ENCODE measurements at places on chromosomes 6 and 20.

DNA sequence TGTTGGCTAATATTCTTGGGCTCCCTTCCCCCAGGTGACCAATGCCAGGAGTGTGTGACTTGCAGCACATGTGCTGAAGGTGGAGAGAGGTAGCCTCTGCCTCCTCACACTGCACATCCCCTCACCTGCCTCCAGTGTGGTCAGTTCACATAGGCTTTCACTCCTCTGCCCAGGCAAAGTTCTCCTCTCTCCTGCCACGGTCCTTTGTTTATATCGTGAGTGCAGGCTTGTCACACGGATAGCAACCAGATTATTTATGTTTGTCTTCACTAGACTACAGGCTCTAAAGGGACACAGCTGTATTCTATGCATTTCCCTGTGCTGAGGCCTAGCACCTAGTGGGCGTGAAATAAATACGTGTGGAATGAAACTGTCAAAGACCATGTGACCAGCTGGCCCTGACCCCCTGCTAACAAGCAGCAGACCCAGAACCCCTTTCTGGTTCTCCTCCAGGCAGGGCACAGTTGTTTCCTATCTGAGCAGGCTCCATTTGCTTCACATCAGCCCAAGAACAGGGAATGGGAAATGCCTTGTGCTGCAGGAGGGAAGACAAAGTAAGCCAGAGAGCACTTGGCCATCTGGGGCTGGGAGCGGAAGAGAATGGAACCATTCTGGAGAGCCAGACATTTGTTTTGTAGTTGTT is 42.3 kb downstream of the UNC5CL start:
- DNase-seq, result no peak

DNA sequence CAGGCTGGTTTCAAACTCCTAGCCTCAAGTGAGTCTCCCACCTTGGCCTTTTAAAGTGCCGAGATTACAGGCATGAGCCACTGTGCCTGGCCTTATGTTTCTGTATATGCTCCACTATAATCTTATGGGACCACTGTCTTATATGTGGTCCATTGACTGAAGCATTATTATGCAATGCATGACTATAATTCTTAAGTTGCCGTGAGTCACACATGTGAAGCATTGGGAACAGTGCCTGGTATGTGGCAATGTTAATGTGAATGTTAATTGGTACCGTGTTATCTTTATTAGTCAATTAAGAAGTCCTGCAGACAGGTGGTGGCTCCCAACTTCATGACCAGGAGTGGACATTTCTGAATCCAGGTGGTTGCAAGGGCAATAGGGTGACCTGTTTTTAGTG is 14.7 kb upstream of the ASXL1 start:
- no peak for DNase-seq

DNA sequence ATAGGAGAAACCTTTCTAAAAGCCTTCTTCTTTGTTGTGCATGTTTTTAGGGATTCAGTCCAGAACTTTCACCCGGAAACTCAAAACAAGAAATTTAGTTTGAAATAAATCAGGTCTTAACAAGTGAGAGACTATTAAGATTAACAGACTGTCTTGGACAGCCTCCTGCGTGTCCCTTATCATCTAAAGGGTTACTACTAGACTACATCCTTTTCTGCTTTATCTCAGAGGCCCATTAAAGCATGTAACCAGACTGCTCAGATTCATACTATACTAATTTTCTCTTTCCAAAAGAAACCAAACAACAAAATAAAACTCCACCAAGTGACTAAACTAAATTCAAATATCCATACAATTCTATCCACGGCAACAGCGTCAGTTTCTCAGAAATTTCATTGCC is 173.8 kb downstream of the GMPR start:
- DNase-seq, result no peak

- DNase-seq, result no peak
Measured at GRCh38 chr6:45229416-45229815, 98.7 kb upstream of the RUNX2 start.

GRCh38 chr6:72816022-72816421 is 194.2 kb downstream of the KCNQ5 start:
- no peak for DNase-seq

DNA sequence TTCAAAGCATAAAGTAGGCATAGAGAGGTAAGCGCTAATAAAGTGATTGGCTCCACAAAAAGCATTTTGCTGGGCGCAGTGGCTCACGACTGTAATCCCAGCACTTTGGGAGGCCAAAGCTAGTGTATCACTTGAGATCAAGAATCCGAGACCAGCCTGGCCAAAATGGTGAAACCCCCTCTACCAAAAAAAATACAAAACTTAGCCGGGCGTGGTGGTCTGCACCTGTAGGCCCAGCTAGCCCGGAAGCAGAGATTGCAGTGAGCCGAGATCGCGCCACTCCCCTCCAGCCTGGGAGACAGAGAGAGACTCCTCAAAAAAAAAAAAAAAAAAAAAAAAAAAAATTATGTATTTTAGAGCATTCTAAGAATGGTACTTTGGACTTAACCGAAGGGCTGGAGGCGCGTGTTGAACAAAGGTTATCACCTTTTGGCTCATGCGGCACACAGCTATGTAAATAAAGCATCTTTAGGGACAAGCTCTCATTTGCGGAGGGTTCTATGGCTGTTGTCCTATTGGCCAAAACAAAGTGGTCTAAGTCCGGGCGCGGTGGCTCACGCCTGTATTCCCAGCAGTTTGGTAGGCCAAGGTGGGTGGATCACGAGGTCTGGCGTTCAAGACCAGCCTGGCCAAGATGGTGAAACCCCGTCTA is 17.4 kb downstream of the HFE start:
- no peak for DNase-seq

DNA sequence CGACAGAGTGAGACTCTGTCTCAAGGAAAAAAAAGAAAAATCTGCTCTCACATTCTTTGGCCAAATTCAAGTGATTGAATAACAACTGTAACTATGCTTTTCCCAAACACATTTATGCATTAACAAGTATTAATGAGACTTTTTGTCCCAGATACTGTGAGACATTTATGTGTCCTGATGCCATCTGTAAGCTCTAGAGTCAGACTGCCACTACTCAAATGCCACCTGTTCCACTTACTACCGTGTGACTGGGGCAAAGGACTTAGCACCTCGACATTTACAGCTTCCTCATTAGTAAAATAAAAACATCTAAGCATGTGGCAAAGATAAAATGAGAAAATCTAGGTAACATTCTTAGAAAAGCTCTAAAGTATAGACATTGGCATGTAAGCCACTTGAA is 178.1 kb upstream of the MARCKS start:
- no peak for DNase-seq

DNA sequence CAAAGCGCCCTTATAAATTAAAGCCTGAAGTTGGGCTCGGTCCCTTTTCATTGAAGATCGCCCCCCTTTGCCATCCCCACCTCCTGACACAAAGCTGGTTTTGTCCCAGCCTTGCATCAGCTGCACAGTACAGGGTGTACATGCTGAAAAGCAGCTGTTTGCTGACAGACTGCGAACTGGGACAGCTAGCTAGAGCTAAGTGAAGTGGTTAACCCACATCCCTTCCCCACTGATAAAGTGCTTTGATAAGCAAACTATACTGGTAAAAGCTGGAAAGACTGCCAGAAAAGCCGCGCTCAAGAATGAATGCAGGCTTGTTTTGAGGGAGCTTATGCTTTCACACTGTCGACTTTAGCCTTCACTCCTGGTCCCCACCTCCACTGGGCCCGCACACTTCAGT is 207.3 kb downstream of the GMDS start:
- no peak for DNase-seq

DNA sequence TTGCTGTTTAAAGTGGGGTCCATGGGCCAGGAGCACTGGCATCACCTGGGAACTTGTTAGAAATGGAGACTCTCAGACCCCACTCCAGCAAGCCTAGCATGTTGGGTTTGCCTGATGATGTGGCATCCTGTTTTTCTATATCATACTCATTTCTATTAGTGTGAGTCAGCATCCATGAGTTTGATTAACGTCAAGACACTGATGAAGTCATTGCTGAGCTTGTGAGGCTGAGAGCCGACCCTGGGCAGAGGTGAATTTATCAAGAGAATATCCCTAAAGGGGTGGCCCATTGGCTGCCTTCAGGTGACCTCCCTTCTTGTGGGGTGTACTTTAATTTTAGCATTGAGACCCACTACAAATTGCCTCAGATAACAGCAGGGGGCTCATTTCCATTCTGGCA is 43.4 kb upstream of the RNF144B start:
- DNase-seq, result no peak

GRCh38 chr6:2715737-2716136 is 35.0 kb downstream of the MYLK4 start:
- DNase-seq, result no peak

DNA sequence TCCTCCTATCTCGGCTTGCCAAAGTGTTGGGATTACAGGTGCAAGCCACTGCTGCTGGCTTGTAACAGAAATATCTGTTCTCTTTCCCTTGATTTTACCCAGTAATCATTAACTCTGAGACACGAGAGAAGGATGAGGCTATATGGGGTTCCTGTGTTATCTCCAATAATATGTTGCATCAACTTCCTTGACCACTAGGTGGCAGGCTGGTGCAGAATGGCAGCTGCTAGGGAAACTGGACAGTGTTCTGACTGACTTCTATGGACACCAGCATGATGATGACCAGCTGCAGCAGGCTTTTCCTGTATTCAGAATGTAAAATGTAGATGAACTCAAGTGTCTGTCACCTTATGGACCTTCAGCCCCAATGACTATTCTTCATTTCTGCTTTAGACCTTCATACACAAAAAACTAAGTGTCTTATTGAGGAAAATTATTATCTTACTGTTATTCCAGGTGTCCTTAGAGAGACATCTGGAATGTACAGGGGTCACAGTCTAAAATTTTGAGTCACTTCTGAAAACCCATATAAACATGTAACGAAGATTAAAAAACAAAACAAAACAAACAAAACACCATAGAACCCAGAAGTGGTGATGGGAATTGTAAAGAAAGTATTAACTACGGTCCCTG is 20.4 kb upstream of the CD109 start:
- DNase-seq, result peak; percentile 76

- DNase-seq, result no peak
Measured at GRCh38 chr6:158752613-158753012, 66.6 kb downstream of the EZR start.

- DNase-seq, result peak; percentile 61
Measured at GRCh38 chr6:167576828-167577503, 249.7 kb upstream of the AFDN start.

GRCh38 chr6:140732155-140732554 is 1357.7 kb upstream of the CITED2 start:
- no peak for DNase-seq

GRCh38 chr20:47453167-47453782 is 48.4 kb upstream of the NCOA3 start:
- DNase-seq, result no peak

DNA sequence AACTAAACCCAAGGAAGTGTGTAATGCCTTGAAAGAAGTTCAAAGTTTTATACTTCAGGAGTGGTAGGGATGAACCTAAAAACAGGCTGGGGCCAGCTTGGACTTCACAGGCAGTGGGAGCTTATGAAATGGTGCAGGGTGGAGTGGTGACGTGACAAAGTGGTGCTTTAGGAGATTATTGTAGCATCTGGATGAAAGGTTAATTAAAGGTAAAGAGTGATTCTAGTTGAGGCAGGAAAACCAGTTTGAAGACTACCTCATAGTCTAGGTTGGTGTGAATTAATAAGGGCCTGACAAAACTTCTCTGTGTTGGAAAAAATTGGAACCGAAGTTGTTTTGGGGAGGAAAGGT is 30.5 kb upstream of the GMDS start:
- no peak for DNase-seq

DNA sequence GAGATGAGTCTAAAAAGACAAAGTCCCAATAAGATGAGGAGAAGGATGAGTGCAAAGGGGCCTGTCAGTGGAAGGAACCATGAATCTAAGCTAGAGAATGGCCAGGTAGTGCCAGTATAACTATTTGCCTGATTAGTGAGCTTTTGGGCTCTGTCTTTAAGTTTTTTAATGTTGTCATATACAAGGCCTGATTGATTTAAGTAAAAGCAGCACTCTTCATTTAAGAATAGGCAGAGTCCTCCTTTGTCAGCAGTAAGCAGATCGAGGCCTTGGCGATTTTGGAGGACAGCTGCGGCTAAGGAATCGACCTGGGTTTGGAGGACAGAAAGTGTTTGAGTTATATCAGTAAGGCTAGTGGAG is 753.4 kb upstream of the ADGRB3 start:
- DNase-seq, result no peak

- DNase-seq, result no peak
Measured at GRCh38 chr20:4776079-4776630, 54.4 kb downstream of the PRND start.

GRCh38 chr6:158323561-158323958 is 11.3 kb downstream of the TULP4 start:
- no peak for DNase-seq

GRCh38 chr20:12788632-12789299 is 220.0 kb upstream of the SPTLC3 start:
- no peak for DNase-seq

DNA sequence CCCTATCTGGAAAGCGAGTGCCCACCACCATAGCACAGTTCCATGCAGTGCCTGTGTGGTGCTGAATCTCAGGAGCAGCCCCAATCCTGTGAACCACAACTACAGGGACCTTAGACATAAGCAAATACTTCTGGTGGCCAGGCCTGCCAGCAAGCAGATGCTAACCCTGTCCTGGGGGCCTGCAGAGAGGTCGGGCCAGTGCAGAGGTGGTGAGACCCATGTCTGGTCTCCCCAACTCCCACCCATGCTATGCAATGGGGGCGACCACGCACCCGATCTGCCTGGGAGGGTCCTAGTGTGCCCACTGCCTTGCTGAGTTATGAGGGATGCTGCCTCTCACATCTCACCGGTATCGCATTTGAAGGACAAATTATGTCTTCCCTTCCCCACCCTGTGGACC is 151.6 kb upstream of the ZNF337 start:
- DNase-seq, result no peak

DNA sequence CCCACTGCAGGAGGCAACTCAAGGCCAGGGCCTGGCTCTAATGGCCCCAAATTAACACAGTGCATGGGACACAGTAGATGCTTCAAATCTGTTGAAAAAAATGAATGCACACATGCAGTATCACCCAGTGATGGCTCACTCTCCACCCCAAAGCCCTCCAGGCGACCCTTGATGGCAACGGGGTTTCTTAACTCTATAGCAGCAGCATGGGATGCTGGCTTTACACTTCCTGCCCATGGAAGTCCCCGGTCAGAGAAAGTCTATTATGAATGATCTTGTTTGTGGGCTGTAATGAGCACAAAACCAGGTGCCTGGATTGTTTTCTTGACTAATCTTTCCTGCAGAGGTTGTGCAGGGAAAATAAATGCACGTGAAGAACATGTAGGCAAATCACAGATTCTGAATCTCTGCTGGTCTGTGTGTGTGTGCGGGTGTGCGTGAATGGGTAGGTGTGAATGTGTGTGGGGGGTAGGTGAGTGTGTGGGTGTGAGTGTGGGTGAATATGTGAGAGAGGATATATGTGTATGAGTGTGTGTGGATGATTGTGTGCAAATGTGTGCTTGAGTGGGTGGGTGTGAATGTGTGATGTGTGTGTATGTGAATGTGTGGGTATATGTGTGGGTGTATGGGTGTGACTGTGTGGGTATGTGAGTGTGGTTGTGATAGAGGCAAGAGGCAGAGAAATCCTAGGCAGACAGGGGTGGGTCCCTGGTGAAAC is 60.1 kb upstream of the MLN start:
- no peak for DNase-seq

GRCh38 chr20:25191051-25191450 is 4.5 kb upstream of the ENTPD6 start:
- DNase-seq, result no peak

Measured in left forelimb (tissue), 1 donor.